ENCODE measurements at places on chromosomes 13 and 19. TPM values are rescaled to one million over a fixed set of nuclear protein-coding genes. Genes with fewer than 3 reads are reported as not detected.
A peak's percentile ranks its signal among the peaks of the same experiment; 100 is the strongest.

- no peaks in the 10 kb centered on the region for H3K36me3 ChIP-seq
- H3K27ac ChIP-seq, result peak overlapping the region; percentile 96
- H3K27me3 ChIP-seq, result no peaks in the 10 kb centered on the region
- peak; percentile 81 for DNase-seq
- no peak overlapping the region for H3K4me3 ChIP-seq
These were observed 8.6 kb upstream of the MKNK2 start for GRCh38 chr19:2059422-2060201.

DNA sequence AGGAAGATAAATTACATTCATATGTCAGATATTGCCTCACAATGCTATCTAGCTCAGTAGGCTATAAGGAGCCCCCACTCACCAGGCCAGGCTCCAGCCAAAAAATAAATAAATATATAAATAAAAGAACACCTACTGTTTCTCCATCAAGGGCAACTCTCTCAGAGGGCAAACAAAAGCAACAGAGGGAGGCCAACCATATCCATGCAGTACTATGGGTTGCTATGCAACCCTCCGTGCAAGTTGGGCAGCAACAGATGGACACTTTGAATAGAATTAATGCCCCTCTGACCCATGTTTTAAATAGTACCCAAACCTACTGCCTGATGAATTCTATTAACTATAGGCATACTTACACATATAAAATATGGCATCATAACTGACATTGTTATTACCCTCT is 279.8 kb upstream of the EDNRB start:
- H3K36me3 ChIP-seq, result no peaks in the 10 kb centered on the region
- H3K27ac ChIP-seq, result no peak overlapping the region
- DNase-seq, result no peak
- H3K4me1 ChIP-seq, result no peaks in the 10 kb centered on the region
- H3K27me3 ChIP-seq, result no peaks in the 10 kb centered on the region
- no peak overlapping the region for H3K4me3 ChIP-seq

GRCh38 chr13:23718996-23719395 is 148.8 kb downstream of the TNFRSF19 start:
- peaks cover 3% of the 10 kb centered on the region for H3K4me1 ChIP-seq
- H3K27me3 ChIP-seq, result no peaks in the 10 kb centered on the region
- no peak overlapping the region for H3K27ac ChIP-seq
- no peak for DNase-seq
- H3K36me3 ChIP-seq, result no peaks in the 10 kb centered on the region

The ZGLP1 gene
- 10.5 TPM for polyA plus RNA-seq

The CEACAM6 gene
- polyA plus RNA-seq, result 0.29 TPM
